ENCODE measurements at places on chromosomes 12 and 14. TPM values are rescaled to one million over a fixed set of nuclear protein-coding genes. Genes with fewer than 3 reads are reported as not detected.

Gene ARL6IP4
- total RNA-seq = 232 TPM

Gene LRP1-AS
- not detected for total RNA-seq

Gene CDH24
- 7.2 TPM for total RNA-seq

Gene EFS
- total RNA-seq = 53.2 TPM

Gene HCFC2
- 18.6 TPM for total RNA-seq

Gene CBLN3
- 2.4 TPM for total RNA-seq

Gene CHURC1
- 47.8 TPM for total RNA-seq

Gene GARIN6
- total RNA-seq = not detected

Gene SCN8A
- 10.4 TPM for total RNA-seq

Gene IFI27
- 529 TPM for total RNA-seq

Gene GPD1
- total RNA-seq = 3.4 TPM

Gene A2M
- total RNA-seq = 82.6 TPM

Gene PLEKHG7
- 0.50 TPM for total RNA-seq

Gene RNASE7
- total RNA-seq = 0.74 TPM

Gene SERPINA9
- total RNA-seq = not detected

Gene RBP5
- total RNA-seq = 2.4 TPM

Gene HOXC12
- total RNA-seq = not detected

Gene HOXC13
- 0.34 TPM for total RNA-seq

Gene MYH6
- total RNA-seq = 3.1 TPM

Gene LRTM2
- not detected for total RNA-seq

Gene COX8C
- total RNA-seq = 10.8 TPM

Gene MBIP
- 17.7 TPM for total RNA-seq

Gene CPM
- total RNA-seq = 68.4 TPM

Gene NRIP2
- total RNA-seq = 8.7 TPM

Gene ALDH1L2
- total RNA-seq = 5.3 TPM

Gene L3HYPDH
- total RNA-seq = 50.3 TPM

Gene SPTLC2
- 20.0 TPM for total RNA-seq

Gene SIX1
- 25.0 TPM for total RNA-seq

Gene DTX1
- 21.2 TPM for total RNA-seq

Gene CDKL1
- total RNA-seq = 18.5 TPM

Gene RPL10L
- not detected for total RNA-seq

Gene NPFF
- not detected for total RNA-seq

Gene MUCL1
- not detected for total RNA-seq

Gene EXOC3L4
- 0.27 TPM for total RNA-seq

Gene DDN
- total RNA-seq = 1.0 TPM

Measured in prostate gland (tissue), 2 donors.